Activated CD8-positive, alpha-beta memory T cell treated with anti-CD3 and anti-CD28 coated beads for 24 hours (primary cell): ENCODE measurements at places on chromosomes 1 and 21.

- no peak for DNase-seq
Measured at GRCh38 chr1:109425391-109426280, 612 bp downstream of the PSMA5 start.

GRCh38 chr1:41673378-41673777 lies 188.9 kb upstream of the EDN2 start:
- no peak for DNase-seq

DNA sequence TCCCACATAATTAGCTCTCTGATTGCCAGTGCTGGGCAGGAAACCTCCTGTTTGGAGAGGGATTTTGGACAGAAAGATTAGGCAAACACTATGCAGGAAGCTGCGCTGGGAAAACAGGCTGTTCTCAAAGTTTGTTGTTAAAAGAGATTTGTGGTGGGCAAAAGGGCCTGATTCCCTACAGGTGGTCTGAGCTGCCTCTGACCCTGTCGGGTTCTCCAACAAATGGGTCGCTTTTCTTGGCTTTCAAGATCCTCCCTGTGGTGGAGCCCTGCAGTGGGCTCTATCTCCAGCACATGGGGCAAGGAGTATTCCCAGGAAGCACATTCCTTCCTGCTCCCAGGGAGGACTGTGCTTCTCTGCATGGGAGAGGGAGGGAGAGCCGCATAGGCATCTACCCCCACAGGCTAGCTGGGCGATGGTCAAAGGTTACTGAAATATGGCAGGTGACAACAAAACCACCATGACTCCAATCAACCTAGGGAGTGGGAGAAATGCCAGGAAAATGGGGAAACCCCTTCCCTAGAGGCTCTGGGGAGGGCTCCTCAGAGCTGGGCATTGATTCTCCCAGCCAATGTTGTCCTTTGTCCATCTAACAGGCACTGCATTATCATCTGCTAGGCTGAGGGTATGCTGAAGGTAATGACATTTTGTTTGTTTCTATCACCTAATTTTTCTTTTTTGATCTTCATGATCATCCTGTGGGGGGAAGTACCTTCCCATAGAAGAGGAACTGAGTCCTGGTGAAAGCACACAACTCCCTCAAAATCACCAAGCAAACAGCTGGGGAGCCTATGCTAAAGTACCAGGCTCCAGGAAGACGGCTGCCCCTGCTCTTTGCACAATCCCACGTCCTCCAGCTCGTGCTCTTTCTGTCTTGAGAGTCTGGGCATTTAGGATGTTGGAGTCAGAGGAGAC lies 85.3 kb downstream of the PLXNA2 start:
- DNase-seq = no peak

- no peak for DNase-seq
Measured at GRCh38 chr1:234518876-234519275, 39.9 kb upstream of the TARBP1 start.

DNA sequence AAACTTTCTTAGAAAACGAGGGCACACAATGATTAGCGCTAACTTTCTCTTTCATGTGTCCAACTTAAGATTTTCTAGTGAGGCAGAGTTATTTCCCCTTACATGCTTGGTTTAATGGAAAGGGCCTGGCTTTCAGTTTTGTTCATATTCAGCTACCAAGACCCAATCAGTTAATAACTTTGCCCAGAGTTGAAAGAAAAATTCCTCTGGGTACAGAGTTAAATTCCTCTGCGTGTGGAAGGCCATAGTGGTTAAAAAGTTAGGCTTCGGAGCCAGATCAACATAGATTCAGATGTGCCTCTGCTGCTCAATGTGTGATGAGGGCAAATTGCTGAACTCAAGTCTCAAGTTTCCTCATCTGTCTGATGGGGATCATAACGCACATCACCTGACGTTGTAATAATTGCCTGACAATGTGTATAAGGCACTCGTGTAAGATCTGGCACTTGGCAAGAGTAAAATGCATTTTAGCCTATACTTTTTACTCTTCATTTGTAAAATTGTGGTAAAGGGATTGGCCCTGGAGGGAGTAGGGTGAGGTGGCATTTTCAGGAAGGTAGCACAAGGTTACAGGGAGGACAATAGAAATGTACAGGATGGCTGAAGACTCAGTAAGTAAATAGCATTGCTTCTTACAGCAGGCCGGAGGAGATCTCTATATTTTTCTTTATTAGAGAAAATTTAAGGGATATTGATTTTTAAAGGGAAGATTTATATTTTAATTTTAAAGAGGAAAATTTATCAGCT lies 103.4 kb downstream of the ROR1 start:
- DNase-seq = no peak

DNA sequence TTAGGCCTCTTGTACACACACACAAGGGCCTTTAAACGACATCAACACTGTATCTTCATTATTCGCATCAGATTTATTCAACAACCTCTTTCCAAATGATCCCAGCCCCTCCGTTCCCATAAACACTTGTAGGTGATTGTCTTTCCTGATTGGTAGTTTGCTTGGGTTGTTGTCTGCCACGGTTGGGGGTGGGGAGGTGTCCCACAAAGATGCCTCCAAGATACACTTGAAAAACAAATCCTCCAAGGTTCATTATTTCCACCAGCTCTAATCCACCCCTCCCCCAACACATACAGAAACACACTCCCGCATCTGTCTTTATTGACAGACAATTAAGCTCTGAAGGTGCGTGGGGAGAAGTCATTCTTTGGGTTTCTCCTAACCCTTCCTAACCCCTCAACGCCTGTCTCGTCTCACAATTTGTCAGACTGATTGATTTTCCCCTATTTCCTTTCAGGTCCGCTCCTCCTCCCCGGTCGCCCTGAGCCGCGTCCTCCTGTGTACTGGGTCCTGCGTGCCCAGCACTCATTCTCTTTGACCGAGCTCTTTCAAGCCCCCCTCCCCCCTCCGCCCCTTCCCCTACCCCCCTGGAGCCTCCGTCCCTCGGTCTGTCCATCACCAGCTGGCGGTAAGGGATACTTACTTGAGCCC lies 1.4 kb downstream of the WDR26 start:
- DNase-seq = peak; percentile 62

DNA sequence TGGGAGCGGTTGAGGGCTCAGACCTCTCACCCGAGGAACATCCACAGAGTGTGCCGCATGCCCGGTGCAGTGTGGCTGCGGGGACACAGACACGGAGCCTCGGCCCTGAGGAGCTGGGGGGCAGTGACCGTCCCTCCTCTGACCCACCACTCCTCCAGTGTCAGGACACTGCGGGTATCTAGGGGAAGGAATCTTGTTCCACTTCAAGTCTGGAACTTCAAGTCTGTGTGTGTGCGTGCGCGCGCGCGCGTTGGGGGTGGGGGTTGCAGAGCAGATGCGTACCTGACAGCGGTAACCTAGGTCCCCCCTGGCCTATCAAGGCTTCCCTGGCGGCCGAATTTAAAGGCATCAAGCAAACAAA lies 17.3 kb downstream of the PCSK9 start:
- no peak for DNase-seq

GRCh38 chr1:242017580-242018233 lies 18.8 kb upstream of the MAP1LC3C start:
- DNase-seq = no peak

DNA sequence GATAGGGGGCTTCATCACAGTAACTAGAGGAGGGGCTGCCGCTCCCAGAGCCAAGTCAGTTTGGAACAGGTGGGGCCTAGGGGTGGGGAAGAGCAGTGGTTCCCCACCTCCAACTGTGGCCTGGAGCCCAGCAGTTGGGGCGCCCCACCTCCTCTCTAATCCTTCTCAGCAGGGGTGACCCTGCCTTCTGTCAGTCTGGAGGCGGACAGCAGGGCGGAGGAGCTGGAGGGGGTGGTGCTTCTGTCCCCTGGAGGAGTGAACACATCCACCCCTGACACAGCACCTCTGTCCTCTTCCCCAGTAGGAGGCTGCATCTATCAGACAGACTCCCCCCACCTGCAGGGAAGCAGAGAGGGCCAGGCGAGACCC lies 73.8 kb downstream of the MRPL37 start:
- DNase-seq = no peak
